ENCODE measurements at places on chromosomes 5 and 9.

- DNase-seq = no peak
These were observed 610 bp downstream of the PSIP1 start for GRCh38 chr9:15509931-15510788.

DNA sequence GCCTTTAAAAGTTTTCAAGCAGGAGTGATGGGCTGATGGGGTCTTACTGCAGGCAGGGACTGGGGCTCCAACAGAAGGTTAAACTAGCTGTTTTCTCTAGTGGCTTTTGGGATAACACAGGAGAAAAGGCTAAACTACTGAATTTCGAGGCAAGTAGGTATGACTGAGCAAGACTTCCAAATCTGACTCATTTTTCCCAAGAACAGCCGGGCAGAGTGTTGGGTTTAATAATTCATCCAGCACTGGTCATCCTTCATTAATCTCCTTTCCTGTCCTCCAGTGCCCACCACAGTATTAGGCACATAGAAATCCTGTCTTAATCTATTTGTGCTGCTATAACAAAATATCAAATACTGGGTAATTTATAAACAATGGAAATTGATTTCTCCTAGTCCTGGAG, 20.5 kb downstream of the MSX2 start:
- DNase-seq = no peak

DNA sequence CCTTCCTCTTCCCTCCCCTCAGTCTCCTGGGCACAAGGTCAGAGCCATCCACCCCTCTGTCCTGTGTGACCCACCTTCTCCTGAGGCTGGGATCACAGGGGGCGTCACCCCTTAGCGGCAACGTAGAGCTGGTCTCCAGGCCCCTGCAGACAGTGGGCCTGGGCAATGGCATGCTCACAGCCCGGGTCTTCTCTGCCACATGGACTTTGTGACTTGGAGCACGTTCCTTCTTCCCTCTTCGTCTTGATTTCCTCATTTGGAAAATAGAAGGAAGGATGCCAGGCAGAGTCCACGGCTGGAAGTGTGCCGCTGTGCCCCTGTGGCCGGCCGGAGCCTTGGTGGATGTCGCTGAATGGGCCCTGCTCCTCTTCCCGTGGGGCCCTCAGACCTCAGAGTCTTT, 10.0 kb downstream of the RXRA start:
- no peak for DNase-seq

DNA sequence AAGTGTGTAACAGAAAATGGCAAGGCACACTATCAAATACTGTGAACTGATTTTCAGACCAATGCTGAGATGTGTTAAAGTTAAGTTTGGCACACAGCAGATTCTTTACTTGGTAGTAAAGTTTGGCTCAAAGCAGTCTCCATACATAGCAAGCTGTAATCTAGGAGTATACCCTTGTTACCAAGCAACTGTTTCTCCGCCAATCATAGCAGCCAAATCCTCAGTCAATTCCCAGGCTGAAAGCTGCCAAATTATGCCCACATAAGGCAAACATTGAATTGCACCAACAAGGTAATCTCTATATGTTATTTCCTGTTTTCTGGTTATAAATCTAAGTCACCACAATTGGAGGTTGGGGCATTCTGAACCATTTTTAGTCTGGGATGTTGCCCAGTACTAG, 345.7 kb downstream of the DEPDC1B start:
- no peak for DNase-seq

DNA sequence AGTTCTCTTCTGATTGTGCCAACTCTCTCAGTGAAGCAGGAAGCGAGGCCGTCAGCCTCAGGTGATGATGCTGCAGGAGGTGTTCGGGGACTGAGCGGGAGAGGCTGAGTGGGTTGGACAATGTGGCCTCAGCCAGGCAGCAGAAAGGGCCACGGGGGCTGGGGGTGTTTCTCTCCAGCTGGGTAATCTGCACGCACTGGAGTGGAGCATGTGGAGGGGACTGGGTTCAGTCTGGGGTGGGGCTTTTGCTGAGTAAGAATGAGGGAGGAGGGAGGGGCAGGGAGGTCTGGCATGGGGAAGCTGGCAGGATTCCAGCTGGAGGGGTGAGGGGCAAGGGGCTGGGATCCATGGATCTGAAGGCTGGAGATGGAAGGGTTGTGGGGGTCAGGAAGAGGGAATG, 60.8 kb upstream of the PHYKPL start:
- no peak for DNase-seq

DNA sequence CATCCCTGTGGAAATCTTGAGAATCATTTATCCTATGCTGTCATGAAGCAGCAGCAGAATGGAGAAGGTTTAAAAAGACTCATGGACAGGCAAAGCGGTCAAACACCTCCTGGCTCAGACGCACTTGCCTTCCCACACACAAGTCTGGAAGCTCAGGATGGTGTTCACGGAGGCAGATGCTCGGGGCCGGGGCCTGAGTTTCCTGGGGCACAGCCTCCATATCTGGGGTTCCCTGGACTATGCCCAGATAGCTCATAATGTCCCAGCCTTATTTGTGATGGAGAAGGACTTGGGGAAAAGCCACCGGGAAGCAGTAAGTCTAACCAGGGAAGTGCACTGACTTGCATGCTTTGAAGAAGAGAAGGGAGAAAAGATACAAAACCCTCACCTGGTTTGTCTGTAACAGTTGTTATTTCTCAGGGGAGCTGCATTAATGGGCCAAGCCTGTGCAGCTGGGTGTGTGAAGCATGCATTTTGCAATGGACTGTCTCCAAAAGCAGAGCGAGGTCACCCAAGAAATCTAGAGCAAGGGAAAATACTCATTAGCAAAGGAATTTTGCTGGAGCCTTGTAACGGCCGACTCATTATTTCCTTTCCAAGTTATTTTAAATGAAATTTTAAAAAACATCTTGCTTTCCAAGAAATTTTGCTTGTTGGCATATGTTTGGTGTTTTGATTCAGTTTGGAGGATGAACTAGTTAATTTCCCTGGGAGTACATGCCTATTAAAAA, 3.4 kb downstream of the S1PR3 start:
- no peak for DNase-seq

DNA sequence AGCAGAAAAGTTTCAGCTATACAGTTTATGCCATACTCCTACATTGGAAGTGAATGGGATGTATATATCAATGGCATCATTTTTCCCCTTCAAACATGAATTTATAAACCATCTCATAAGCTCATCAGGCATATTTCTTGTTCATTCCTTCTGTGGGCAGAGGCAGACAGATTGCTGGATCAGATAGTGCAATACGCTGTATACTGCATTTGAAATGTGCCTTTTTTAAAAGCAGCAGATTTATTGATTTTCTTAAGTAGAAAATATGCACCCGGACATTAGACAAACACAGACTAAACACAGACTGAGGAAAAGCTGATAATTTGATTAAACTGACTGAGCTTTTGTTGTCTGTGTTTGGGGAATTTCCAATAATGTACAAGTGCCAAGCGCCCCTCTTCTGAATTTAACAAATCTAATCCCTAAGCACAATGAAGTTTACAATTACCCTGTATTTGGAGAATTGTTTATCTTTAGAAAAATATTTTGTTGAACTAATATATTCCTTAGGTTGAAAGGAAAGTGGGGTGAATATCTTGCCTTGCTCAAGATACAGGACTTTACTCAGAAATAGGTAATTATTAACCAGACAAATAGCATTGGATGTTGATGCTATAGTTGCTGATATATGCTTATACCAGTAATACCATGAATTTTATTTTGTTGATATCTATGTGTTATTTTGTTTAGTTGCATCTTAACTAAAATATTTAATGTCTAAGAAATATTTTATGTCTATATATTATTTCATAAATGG, 566.6 kb upstream of the MEF2C start:
- no peak for DNase-seq

- no peak for DNase-seq
These were observed 479.3 kb downstream of the ARHGEF28 start for GRCh38 chr5:74105126-74105780.

DNA sequence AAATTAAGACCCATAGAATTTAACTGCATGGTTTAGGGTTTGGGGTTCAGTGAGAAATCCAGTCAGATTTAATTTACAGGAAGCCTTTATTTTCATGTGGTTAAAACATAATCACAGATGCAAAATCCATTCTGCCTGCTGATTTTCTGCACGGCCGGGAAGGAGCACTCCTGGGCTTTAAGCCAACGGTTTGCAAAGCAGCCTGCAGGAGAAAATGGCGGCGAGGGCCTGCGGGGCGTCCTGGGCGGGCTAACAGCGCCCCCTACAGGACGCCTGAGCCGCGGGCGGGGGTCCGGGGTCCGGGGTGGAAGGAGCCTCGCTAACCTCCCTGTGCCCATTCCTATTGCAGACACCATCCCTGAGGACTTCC, 47.6 kb downstream of the THBS4 start:
- no peak for DNase-seq

DNA sequence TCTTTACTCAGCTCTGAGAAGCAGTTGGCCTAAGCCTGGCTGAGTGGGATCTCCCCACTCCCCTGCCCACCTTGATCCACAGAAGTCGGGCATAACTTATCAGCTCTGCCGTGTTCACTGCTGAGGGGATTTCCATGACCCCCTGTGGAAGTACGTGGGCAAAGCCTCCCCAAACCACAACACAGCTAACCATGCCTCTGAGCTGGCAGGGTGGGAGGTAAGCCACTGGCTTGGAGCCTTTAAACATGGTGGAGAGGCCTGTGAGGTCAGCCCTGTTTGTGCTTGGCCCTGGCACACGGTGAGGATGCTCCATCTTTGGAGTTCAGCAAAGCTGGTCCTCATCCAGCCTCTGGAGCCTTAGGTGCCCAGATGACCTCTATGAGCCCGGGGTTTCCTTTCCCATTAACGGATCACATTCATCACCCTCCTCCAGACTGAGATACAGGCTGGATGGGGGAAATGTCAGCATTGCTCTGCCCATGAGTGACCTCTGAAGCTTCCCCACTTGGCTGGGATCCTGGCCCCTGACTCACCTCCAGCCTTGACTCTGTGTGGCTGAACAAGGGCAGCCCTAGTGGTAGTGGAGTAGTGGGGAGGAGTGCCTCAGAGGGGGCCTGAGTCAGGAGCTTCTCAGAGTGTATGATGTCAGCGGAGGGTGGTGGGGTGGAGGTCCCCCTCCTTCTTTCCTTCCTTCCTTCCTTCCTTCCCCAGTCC, 6.2 kb downstream of the PDLIM4 start:
- DNase-seq = no peak

DNA sequence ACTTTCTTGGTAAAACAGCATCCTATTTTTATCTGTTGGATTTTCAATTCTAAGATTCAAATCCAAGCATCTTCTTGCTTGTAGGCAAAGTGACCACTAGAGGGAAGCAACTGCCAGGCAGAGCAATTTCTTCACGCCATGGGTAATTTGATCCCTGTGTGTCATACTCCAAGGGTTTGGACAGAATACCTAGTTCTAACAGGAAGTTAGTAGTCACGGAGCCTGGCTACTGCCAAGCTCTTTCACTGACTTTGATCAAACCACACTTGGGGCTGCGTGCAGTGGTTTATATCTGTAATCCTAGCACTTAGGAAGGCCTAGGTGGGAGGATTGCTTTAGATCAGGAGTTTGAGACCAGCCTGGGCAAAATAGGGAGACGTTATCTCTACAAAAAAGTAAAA, 473.6 kb upstream of the TNC start:
- DNase-seq = peak; percentile 63

GRCh38 chr9:137956039-137956438, 78.5 kb downstream of the CACNA1B start:
- no peak for DNase-seq

DNA sequence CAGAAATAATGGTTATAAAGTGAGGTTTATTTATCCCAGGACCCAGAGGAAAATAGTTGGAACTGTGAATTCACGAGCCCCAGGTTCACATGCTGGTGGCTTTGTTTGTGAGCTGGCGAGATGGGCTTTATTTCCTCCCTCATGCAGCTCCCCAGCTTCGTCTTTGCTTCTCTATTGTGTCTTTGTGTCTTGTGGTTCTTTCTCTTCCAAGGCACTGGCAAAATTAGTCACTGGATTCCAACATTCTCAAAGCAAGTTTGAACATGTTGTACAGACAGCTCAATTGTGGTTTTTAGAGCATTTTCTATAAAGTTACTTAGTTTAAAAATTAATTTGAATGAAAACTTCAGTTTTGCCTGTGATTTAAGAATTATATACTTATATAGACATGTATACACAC, 7.2 kb downstream of the NDUFS6 start:
- no peak for DNase-seq

DNA sequence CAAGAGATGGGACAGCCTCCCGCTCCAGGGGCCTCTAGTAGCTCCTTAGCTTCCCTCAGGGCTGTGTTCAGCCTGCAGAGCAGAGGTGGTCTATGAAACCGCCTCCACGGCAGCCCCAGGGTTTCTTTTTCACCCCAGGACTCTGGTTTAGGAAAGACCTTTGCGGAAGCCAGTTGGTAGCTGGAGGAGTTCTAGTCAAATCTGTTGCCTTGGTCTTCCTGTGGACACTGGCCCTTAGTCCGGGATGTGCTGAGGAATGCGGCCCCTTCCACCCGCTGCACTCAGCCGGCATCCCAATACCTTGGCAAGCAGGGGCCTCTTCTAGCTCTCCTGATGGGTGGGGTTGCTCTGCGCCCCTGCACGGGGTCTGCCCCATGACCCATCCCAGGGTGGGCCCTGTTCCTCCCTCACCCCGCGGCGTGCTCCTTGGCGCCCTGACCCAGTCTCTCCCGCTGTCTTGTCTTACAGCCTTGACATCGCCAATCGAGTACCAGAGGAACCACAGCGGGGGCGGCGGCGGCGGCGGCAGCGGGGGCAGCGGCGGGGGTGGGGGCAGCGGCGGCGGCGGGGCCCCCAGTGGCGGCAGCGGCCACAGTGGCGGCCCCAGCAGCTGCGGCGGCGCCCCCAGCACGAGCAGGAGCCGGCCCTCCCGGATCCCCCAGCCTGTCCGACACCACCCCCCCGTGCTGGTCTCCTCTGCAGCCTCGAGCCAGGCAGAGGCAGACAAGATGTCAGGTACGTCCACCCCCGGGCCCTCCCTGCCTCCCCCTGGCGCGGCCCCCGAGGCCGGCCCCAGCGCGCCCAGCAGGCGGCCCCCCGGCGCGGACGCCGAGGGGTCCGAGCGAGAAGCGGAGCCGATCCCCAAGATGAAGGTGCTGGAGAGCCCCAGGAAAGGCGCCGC, 94.3 kb upstream of the OTULINL start:
- no peak for DNase-seq

DNA sequence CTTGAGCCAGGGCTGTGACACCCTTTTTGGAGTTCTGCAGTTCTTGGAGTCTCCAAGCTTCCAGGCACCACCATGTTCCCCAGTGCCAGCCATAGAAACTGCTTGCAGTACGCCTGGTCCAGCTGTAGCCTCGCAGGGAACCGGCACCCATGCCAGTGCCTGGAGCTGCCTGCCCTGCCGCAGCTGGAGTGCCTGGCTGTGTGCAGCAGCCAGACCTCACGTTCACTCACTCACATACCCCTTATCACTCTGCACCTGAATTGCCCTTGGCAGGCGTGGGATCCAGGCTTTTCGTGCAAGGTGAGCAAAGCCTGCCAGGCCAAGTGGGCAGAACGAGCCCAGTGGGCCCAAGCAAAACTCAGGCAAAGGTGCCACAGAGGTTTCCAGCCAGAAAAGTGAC, 77.8 kb upstream of the SHB start:
- no peak for DNase-seq

GRCh38 chr5:154287136-154287535, 96.6 kb downstream of the GALNT10 start:
- DNase-seq = no peak

GRCh38 chr9:33860200-33860871, 43.4 kb downstream of the UBE2R2 start:
- no peak for DNase-seq

All from NCI-H1417 treated with DMSO at 0.1 percent for 48 hours (cell line).